Psoas muscle (tissue), 8 donors: ENCODE measurements at places on chromosomes 5 and 9. TPM values are rescaled to one million over a fixed set of nuclear protein-coding genes. Genes with fewer than 3 reads are reported as not detected.

GRCh38 chr5:149217096-149217802, 54.4 kb upstream of the AFAP1L1 start:
- DNase-seq = no peak

DNA sequence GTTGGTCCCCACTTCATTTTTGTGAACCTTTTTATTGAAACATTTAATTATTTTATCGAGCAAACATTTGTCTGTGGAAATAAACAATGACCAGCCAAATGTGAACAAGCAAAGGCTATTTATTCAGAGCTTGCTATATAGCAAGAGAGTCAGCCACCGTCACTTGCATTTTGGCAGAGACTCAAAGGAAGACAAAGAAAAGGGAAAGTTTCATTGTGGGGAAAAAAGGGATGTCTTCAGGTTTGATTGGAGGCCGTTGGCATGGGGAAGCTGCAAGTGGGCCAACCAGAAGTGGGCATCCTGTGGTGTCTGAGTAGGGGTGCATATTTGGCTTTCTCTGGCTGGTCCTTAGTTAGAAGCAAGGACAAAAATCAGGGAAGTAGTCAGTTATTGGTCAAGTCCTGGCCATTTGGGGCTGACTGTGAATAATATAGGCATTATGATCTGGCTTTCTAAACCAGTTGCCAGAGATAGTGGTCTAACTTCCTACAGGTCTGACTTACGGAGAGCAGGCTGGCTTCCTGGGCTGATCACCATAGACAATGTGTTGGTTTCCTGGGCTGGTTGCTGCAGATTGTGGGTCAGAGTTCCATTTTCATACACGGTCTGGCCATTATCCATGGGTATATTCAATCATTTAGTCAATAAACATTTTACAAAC, 16.6 kb downstream of the ENC1 start:
- no peak for DNase-seq

DNA sequence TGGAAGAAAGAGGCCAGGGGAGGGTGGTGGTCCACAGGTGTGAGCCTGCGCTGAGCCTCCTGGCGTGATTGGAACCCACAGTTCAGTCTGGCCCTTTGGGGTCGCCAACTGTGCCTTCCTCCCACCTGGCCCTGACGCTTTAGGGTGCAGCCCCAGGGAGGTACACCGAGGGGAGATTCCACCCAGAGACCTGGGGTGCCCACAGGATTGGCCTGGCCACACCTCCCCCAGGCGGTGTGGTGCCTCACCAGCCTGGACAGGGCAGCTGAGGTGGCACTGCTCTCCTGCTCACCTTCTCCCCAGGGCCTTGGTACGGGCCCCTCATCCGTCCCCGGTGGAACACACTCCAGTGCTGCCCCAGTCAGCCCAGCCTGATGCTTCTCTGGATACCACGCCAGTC, 1.0 kb upstream of the CLIC3 start:
- no peak for DNase-seq

DNA sequence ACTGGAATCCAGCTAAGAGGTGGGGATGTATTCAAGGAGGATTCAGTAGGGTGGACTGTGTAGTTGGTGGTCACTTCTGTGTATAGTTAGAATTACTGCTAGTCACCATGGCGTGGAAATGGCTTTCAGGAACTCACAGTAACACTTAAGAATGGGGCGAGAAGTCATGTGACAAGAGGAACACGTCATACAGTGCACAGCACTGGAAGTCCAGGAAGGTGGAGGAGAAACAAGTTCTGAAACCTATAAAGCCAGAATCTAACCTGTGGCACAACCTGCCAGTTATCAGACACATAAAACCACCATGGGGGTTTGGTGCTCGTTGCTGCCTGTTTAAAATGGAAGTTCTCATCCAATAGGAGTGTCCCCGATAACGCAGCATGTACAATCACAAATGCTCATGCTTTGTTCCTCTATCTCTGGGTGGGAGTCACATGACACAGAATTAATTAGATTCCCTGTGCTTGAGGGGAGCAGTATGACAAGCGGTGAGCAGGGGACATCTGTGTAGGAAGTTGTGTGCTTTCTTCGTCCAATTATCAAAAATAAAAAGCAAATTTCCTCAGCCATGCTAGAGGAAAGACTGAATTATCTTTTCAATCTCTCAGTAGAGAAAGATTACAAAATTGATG, 193.0 kb downstream of the SPOCK1 start:
- no peak for DNase-seq

Gene PAPPA
- total RNA-seq = 0.88 TPM

Gene WHRN
- 0.62 TPM for total RNA-seq

Gene ORM1
- 2.8 TPM for total RNA-seq

Gene GPR150
- not detected for total RNA-seq

Gene HSDL2
- total RNA-seq = 96.1 TPM
